ENCODE measurements at places on chromosomes 2 and 18.

DNA sequence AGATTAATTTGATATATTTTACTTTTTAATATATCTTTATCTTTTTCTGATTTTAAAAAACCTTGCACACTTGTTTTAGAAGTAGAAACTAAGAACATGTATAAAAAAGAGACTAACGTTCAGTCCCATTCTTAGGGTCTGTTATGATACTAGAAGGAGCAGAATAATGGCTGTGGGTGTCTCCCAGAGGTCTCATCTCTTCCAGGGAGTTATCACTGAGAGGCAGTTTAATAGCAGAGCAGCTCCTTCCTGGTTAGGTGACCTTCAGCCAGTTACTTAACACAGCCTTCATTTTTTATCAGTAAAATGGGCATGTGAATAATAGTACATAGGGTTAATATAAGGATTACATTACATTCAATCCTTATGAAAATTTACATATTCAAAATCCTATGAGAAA lies 40.6 kb downstream of the FBXO48 start:
- DNase-seq, result no peak

GRCh38 chr2:18795906-18796305 lies 206.5 kb upstream of the NT5C1B start:
- DNase-seq, result no peak

GRCh38 chr18:6331872-6332271 lies 82.8 kb downstream of the L3MBTL4 start:
- no peak for DNase-seq

- DNase-seq, result no peak
Observed at GRCh38 chr2:55123851-55124269, 73.6 kb upstream of the RTN4 start.

GRCh38 chr2:178909507-178909906 lies 102.3 kb upstream of the TTN start:
- DNase-seq, result no peak

DNA sequence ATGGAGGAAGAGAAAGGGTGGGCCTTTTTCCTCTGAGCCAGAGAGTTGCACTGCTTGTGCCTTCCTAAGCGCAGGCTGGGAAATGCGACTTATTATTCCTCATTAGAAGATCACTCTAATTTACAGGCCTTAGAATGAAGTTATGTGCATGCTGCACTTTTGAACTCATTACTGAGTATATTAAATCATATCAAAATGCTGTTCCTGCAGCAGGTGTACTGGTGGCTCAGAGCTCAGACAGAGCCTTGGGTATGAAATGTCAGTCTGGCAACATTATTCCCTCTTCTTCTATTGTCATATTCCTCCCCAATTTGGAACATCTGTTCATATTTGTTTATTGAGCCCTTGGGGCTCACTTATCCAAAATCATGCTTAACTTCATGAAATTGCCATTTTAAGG lies 85.5 kb downstream of the ADCYAP1 start:
- DNase-seq, result no peak

GRCh38 chr2:98917031-98917471 lies 19.0 kb downstream of the CRACDL start:
- no peak for DNase-seq

GRCh38 chr18:79410171-79410641 lies 14.5 kb downstream of the NFATC1 start:
- no peak for DNase-seq

- no peak for DNase-seq
Observed at GRCh38 chr18:24262087-24262486, 123.2 kb downstream of the CABYR start.

DNA sequence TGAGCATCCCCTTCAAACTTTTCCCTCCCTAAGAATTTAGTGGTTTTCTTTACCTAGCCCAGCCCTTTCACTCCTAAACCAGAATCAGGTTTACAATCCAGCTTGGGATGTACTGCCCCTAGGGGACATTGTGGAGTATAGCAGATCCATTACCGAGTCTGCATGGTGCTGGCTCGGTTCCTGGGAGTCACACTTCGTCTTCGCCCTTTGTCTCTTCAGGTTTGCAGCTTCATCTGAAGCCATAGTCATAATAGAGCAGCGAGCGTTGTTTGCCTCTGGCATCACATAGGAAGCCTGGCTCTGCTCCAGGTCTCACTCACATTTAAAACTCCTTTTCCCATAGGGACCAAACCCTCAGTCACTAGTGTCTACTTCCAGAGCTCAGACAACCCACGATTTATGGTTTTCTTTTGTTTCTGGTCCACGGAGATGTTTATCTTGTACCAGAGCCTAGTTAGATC lies 16.8 kb upstream of the LYPD6 start:
- DNase-seq, result no peak
